ENCODE measurements at places on chromosomes 7 and 10.

DNA sequence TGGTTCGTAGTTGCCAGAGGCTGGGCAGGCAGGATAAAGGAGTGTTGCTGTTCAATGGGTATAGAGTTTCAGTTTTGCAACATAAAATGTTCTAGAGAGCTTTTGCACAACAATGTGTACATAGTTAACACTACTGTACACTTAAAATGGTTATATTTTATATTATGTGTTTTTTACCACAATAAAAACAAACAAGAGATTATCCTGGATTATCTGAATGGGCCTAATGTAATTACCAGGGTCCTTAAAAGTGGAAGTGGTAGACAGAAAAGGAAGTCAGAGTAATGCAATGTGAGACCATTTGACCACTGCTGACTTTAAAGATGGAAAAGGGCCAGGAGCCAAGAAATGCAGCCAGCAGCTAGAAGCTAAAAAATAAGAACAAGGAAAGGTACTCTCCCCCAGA, 159.7 kb downstream of the SGMS1 start:
- DNase-seq: no peak

DNA sequence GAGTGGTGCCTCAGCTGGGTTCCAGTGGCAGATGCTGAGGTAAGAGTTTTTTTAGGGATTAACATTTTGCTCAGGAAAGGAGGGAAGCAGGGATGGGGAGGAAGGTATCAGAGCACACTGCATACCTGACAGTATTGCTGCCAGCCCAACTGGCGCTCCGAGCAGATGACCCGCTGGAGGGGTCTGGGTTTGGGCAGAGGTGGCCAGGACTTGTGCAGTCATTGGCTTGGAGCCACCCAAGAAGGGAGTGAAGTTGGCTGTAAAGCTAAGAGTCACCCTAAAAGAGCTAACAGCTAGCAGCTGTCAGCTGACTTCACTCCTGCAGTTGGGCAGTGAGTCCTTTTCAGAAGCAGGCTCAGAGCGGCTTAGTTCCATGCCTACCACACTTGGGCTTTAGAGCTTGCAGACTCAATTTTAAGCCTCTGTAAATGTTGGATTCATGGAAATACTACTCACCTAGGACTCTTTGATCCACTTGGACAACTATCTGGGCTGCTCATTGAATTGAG, 5.8 kb upstream of the ARHGAP22 start:
- no peak for DNase-seq

- no peak for DNase-seq
Measured at GRCh38 chr10:80988755-80989154, 451.1 kb downstream of the SH2D4B start.

DNA sequence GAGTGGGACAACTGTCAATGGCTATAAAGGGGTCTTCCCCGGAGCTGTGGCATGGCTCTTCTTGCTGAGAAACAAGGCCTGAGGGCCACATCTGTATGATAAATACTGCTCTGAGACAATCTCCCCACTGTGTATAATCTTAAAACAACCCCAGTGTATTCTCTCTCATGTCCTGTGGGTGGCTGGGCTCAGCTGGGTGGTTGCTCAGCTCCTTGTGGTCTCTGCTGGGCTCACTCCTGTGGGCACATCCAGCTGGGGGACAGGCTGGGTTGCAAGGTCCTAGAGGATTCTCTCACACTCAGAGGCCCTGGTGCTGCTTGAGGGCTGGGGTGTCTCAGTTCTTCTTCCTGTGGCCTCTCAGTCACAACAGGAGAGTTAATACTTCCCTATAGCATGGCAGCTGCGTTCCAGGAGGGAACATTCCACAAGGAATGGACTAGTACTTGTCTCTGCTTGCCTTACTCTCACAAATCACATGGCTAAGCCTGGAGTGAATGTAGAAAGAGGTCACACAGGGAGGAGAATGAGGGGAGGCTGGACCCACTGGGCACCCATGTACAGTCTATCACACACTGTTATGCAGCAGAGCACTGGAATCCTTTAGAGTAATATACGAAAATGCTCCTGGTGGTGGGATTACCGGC, 4.5 kb upstream of the EEPD1 start:
- no peak for DNase-seq

Data from CD4-positive, alpha-beta memory T cell (primary cell).